ENCODE measurements at places on chromosomes 2 and 18.

GRCh38 chr18:41767960-41768359, 187.1 kb upstream of the PIK3C3 start:
- ATAC-seq = no peak

DNA sequence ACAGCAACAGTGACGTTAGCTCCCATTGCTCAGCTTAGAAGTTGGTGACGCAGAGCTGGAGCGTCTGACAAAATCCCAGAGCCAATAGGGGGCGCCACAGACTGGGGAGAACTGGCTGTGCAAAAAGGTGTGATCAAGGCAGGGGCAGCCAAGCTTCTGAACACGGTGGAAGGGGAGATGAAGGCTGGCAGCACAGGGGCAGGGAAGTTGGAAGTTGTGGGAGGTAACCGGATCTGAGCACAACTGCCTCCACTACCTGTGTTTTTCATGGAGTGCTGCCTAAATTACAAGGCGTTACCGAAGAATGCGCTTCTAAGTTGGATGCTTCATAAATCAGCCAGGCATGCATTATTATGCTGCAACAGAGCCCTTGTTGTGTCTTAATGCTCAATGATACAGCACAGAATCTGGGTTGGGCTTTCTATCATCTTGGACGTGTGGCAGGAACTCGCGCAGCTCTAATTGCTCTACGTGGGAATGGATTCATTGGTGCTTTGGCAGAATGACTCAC, 370.0 kb downstream of the SLC4A3 start:
- no peak for ATAC-seq

DNA sequence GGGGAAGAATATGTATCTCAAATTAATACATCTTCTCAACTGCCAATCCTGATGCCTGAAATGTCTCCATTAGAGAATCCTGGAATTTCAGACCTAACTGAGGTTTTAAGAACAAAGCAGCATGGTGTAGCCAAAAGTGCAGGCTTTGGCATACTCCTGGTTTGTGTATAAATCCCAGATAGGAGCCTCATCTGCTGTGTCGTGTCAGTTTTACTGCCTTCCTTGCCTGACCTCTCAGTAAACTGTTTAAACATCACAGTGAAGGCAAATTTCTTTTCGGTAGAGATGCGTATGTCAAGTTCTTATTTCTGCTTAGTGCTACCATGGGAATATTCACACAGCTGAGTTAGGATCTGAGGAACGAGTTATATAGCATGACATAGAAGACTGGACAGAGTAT, 7.3 kb downstream of the SCG2 start:
- ATAC-seq = no peak

DNA sequence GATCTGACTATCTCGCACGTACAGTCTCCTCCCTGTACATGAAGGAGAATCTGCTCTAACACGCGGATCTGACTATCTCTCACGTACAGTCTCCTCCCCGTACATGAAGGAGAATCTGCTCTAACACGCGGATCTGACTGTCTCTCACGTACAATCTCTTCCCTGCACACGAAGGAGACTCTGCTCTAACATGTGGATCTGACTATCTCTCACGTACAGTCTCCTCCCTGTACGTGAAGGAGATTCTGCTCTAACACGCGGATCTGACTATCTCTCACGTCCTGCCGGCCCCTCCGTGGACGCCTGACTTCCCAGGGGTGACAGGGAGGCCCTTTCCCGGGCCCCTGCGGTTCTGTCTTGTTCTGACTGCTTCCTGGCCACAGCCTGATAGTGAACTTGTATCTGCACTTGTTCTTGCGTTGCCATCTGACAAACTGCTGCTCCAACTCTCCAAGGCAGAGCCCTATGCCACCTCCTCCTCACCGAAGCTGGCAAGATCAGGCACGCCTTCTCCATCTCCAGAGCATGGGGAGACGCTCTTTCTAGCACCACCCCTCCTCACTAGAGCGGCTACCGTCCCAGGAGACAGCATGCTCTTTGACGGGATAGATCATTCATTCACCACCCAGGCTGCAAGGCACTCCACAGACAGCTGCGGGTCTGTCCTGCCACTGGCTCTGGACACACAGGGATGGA, 238.6 kb downstream of the TWIST2 start:
- no peak for ATAC-seq

- ATAC-seq = no peak
Observed at GRCh38 chr2:98347298-98348065, 1.2 kb downstream of the CNGA3 start.

GRCh38 chr2:84713441-84713840, 167.4 kb downstream of the TRABD2A start:
- no peak for ATAC-seq

DNA sequence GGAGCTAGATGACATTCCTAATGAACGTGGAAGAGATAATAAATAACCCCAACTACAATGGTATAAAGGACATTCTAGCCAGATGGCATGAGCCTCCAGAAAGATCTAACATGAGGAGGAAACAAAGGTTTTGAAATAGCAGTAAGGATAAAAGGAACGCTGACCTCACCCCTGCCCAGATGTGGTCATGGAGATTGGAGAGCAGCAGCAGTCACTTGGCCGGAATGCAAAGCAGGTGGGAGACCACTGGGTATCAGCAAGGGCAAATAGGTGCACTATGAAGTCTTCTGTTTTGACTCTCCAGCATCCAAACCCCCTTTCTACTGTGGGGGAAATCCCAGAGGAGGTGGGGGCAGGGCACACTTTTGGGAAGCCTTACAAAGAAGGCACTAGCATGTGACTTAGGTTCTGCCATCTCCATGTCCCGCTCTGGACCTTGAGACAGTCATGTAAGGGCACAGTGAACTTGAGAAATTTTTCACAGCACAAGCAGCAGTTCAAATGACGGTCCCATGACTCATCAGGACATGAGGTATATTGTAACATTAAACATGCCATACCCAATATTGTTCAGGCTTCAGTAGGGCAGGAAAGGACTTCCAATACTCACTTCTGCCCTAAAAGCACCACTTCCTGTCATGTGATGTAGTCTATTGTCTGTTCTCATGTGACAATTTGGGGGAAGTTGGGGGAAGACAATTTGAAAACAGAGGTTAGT, 55.2 kb downstream of the METTL4 start:
- ATAC-seq = peak; percentile 93

DNA sequence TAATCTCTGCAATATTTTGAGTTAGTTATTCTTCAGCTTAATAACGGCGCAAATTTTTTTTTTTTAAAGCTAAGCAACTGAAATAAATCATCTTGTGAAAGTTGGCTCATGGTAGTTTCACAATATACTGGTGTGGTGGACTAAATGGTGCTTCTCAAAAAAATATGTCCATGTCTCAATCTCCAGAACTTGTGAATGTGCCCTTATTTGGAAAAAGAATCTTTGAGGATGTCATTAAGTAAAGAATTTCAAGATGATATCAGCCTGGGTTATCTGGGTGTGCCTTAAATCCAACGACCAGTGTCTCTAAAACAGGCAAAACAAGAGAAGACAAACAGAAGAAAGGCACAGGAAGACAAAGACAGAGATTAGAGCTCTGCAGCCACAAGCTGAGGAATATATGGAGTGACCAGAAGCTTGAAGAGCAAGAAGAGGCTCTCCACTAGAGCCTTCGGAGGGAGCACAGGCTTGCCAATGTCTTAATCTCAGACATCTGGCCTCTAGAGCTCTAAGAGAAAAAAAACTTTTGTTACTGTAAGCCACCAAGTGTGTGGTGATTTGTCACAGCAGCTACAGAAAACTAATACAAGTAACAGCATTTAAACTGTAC, 71.4 kb downstream of the HNMT start:
- ATAC-seq = no peak

GRCh38 chr18:6775237-6775636, 45.7 kb downstream of the ARHGAP28 start:
- ATAC-seq = no peak

- ATAC-seq = no peak
Observed at GRCh38 chr2:152617456-152618192, 99.6 kb downstream of the PRPF40A start.

DNA sequence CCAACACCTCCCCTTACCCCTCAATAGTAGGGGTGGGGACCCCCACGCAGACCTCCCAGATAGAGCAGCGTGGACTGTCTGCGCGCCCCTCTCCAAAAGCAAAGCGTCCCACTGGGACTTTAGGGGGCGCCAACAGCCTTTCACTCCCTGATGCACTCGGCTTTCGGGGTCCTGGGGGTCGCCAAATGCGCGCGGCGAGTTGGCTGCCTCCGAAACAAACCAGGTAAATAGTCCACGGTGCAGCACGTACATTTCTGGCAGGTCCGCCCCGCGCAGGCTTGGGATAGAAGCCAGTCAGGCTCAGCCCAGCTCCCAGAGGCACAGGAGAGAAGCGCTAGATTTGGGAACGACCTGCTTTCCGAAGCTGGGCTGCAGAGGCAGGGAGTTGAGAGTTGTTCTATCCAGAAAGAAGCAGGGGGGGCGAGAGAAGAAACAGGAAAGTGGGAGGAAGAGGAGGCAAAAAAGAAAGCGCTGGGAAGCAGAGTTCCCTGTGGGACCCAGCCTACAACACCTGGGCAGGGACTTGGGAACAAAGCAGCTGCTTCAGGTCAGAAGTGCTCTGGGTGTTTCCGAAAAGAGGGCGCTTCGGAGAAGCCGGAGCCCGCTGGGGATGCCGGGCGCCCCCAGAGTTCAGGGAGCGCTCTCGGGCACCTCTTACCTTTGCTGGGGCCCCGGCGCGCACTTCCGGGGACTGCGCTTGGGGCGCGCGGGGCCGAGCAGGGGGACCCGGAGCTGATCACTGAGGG, 544 bp downstream of the EVA1A start:
- no peak for ATAC-seq

DNA sequence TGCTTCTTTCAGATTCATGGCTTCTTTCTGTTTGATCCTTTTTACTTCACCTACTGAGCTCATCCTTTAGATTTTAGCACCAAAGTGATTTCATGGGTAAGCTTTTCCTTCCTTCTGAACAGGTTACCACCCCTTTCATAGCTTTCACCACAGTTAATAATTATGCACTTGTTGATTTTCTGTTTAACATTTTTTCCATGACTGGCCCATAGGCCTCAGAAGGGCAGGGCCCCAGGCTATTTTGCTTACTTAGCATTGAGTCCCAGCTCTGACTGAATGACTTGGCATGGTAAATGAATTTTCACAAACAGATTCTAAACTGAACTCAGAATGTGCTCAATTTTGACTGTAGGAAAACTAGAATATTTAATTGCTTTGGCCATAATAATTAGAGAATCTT, 177.0 kb downstream of the GCA start:
- ATAC-seq = no peak
